ENCODE measurements at places on chromosomes 7 and 10. TPM values are rescaled to one million over a fixed set of nuclear protein-coding genes. Genes with fewer than 3 reads are reported as not detected.

Gene ABCB4
- total RNA-seq = not detected

Gene DPYSL4
- total RNA-seq = 2.6 TPM

Gene RBP3
- total RNA-seq = not detected

Gene CPEB3
- total RNA-seq = 3.8 TPM

Gene SHH
- not detected for total RNA-seq

Gene AOC1
- not detected for total RNA-seq
